ENCODE measurements at places on chromosomes 16 and 17. TPM values are rescaled to one million over a fixed set of nuclear protein-coding genes. Genes with fewer than 3 reads are reported as not detected.
A peak's percentile ranks its signal among the peaks of the same experiment; 100 is the strongest.

DNA sequence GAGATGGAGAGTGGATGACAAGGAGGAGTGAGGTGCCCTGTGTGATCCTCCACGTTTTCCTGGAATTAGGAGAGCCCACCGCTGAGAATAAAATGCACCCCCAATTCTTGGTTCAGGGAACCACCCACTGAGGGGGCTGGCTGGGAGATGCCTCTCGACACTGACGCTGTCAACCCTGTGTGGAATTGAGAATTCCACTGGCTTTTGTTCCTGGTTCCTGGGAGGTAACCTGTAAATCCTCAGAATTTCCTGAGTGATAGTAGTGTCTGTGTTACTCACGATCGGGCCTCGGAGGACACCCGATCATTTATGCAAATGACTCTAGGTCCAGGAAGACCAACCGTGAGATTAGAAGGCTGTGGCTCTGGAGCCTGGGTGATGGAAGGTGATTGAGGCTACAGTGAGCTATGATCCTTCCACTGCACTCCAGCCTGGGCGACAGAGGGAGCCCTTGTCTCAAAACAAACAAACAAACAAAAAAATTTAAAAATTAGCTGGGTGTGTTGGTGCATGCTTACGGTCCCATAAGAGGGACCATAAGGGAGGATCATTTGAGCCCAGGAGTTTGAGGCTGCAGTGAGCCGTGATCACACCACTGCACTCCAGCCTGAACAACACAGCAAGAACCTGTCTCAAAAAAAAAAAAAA is 11.7 kb upstream of the PRPSAP1 start:
- DNase-seq: peak; percentile 58

DNA sequence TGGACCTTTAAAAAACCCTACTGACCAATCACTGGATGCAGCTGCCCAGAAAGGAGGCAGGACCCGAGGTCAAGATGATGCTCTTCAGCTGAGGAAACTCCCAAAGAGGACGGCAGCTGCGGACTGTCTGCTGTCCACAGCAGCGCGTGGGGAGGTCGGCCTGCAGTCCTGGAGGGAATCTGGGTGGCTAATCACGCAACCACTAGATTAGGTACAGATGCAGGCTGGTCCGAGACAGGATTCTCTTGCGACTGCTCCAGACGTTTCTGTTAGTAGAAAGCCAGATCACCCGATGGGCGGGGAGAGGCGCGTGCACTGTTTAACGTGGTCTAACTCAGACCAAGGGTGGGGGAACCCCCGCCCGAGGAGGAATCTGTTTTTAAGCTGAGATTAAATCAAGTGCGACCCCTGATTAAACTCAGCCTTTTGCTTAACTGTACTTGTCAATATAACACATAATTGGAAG is 8.8 kb downstream of the CTRB2 start:
- peak; percentile 20 for DNase-seq

DNA sequence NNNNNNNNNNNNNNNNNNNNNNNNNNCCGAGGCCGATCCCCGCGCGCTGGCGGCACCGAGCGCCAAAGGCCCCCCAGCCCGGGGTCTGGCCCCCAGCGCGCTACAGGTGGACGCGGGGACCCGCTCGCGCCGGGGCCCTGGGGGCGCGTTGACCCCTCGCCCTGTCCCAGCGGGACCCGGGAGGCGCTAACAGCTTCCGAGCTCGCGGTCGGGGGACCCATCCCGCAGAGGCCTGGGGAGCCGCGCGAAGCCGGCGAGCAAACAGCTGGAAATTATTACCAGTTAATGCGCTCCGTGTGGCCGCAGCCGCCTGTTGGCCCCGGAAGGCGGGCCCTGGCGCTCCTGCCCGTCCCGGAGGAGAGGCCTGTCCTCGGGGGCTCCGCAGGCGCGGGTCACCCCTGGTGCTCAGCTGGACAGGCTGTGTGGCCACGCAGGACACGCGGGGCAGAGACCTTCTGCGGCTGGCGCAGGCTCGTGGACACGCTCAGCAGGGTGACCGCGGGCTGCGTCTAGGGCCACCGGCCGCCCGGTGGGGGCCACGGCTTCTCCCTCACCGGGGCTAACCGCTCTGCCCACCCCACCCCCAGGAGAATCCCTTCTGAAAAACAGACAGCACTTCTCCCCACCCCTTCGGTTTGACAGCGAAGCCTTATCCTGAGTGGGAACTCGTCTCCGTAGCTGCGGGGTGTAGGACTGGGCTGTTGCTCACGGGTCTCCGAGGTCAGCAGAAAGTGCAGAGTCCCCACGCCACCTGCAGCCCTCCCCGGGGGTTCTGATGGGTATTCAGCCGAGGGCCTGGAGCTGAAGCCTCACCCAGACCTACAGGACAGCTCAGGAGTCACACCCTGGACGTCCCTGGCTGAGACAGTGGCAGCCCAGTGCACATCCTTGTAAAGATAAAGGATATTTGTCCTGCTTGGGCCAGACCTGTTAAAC is 138.7 kb upstream of the RPH3AL start:
- peak; percentile 44 for DNase-seq

- DNase-seq: peak; percentile 73
Measured at GRCh38 chr17:35448214-35448898, at the start of gene SLFN13. Gene SLFN13, minus strand, starts transcription at chr17:35448766. Its CDS starts 3,086 bp downstream, at chr17:35445680.

Gene RPH3AL
- 2.3 TPM for total RNA-seq

DNA sequence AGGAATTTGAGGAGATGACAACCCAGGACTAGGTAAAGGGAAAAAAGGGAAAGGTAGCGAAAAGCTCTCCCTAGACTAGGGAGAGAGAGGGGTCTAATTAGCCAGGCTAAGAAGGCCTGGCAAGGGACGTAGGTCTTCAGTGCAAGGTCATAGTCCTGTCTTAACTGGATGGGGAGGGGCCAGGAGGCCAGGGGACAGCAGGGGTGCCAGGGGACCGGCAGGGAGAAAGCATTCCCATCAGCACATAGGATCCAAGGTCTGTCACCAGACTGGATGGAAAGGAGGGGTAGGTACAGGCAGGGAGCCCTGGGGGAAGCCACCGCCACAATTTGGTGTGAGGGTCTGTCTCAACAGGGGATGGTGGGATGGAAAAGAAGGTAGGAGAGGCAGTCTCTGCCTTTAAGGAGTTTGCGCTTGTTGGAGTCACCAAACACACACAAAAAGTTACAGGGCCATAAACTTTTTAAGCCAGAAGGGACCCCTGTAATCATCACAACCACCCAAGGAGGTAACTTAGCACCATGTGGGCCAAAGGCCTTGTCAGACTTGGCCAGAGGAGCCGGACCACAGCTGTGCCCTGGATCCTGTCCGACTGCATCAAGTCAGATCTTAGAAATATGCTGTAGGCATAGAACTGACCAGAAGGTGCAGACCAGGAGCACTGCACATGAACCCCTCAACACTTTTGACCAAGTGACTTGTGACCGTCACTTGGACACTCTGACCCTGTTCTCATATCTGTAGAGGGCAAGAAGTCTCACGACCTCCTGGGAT is 10.0 kb downstream of the AXIN2 start:
- DNase-seq: no peak

Gene B4GALNT2
- 0.04 TPM for total RNA-seq

- DNase-seq: no peak
Measured at GRCh38 chr17:1244606-1245012, 25.6 kb upstream of the BHLHA9 start.

GRCh38 chr16:87115646-87116045 is 201.5 kb downstream of the C16orf95 start:
- DNase-seq: no peak

- no peak for DNase-seq
Measured at GRCh38 chr17:80625627-80626026, 81.0 kb downstream of the RPTOR start.

Gene MGAT5B
- 0.16 TPM for total RNA-seq

DNA sequence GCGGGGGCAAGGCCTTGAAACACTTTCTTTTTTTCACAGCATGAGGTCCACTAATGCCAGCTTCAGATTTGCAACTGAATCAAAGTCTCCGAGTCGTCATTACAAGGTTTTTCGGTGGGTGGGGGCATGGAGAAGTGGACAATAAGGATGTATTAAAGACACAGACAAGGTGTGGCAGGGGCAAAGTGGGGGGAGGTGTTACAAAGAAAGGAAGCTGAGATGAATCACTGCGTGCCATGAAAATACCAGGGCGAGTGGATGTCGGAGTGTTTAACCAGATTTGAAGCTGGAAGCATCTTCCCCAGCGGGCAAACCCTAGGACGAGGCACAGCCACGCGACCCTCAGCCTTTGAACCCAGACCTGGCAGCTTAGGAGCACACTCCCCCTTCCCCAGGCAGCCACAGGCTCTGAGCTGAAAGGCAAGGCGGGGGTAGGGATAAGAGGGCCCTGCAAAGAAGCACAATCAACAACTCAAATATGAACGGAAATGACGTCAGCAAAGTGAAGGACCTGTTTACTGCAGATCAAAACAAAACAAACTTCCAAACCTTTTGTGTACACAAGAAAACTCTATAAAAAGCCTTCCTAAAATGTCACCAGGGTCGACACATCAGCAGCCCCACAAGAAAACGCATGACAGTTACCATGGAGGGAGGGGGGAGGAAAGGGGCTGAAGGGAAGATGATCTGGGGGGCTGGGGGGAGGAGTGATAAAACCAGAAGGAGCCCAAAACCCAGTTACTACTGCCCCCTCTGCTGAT is 5.6 kb upstream of the ZFHX3 start:
- DNase-seq: no peak

All from K562 (cell line).